ENCODE measurements at places on chromosomes 2 and 18.
A peak's percentile ranks its signal among the peaks of the same experiment; 100 is the strongest.

- DNase-seq: no peak
Measured at GRCh38 chr2:219638217-219638947, 11.0 kb downstream of the SLC4A3 start.

- no peak for DNase-seq
Measured at GRCh38 chr2:69798290-69798908, 31.1 kb upstream of the GMCL1 start.

- no peak for DNase-seq
Measured at GRCh38 chr2:108823286-108823685, 36.7 kb downstream of the CCDC138 start.

- DNase-seq: no peak
Measured at GRCh38 chr2:214810671-214811070, 1.2 kb upstream of the BARD1 start.

DNA sequence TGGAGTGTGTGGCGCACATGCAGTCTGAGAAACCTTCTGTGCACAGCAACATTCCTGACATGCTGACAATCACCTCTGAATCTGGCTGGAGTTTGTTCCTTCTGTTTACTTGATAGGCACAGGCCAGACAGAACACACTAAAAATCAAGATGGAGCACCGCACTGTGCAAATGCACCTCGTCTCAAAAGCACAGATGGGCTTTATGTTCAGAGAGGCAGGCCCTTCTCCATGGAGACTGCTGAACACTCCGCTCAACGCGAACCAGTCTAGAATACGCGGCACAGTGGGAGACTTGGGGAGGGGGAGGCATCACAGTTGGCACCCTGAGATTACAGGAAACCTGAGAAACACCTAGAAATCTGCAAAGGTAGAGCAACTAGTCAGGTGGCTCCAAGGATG, 58.4 kb upstream of the DNMT3A start:
- DNase-seq: no peak

GRCh38 chr2:96507957-96508520, 2.9 kb upstream of the NEURL3 start:
- DNase-seq: peak; percentile 81

DNA sequence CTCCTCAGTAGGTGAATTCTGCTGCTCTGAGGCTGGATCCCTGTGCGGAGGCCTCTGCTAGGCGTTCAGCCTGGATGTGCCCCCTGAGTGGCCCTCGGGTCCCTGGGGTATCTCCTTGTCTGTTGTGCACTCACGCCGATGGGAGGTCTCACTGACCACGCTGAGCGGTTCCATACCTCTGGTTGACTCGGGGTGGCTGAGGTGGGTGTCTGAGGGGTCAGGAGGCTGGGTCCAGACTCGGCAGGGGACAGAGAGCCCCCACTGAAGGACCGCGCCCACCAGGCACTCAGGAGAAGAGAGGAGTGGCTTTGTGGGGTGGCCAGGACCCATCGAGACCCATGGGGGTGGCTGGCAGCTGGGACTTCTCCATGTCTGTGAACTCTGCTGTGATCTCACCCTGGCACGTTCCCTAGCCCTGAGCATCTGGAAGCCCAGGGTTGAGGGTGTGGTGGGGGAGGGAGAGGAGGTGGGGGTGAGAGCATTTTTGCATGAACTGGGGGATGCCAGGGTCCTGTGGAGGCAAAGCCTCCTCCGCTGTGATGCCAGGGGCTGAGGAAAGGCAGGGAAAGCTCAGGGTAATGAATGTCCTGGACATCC, 53.7 kb downstream of the TWIST2 start:
- DNase-seq: no peak

- no peak for DNase-seq
Measured at GRCh38 chr2:113888641-113889470, 1.0 kb upstream of the ACTR3 start.

- DNase-seq: no peak
Measured at GRCh38 chr2:88331239-88331638, 121.3 kb downstream of the FOXI3 start.

DNA sequence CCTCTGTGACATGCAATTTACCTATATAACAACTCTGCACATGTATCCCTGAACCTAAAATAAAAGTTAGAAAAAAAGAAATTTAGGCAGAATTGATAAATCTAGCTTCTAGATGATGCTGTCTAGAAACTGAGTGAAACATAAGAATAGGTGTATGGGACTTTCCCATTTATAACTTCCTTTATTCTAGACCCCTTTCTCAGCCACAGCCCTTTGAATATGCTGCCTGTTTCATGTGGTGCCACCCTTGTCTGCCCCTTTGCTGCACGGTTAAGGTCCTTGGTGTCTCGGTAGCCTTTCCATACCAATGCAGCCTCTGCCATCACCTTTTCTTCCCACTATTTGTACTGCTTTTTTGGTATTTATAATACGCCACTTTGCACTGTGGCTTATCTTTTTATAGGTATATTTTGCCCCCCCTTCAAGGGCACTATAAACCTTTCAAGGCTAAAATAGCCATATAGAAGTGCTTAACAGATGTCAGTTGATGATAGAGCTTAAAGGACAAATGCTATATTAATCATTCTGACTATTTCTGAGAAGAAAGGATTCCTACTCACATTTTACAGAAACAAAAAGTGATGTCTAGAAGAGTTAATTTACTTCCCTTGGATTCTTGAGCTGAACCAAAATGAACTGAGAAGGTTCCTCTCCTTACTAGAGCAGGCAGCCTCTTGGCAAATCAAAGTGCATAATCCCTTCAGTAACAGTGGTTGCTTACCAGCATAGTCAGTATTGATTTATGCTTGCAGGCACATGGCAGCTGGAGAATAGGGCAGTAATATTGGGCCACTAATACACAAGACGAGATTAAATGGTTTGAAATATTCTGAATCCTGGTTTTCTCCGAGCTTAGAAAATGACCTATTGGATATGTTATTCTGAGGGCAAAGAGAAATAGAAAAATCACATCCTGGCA, 88.1 kb upstream of the CYP26B1 start:
- no peak for DNase-seq

DNA sequence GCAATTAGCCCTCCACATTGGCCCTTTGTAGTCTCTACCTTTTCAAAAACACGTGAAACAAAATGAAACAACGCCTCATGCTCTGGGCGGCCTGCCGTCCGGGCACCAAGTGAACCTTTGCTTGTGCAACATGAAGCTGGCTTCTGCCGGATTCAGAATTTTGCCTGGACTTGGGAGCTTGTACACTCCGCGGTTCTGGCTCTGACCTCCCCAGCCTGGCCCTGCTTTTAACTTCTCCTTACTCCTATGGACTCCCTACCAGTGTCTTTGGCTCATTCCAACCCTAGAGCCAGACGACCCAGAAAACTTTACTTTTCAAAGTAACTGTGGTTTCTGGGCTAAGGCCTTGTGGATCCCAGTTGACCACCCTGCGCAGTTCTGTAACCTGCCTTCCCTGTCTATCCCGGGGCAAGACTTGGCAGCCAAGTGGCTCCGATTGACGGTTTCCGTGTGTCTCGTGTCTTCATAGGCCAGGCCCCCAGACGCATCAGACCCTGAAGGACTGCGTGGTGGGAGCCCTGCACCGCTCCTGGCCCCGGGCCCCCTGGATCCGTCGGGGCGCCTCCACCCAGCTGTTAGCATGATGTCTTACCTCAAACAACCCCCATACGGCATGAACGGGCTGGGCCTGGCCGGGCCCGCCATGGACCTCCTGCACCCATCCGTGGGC, 1.9 kb downstream of the OTX1 start:
- DNase-seq: no peak

- no peak for DNase-seq
Measured at GRCh38 chr2:237718277-237718634, 80.3 kb upstream of the RBM44 start.

DNA sequence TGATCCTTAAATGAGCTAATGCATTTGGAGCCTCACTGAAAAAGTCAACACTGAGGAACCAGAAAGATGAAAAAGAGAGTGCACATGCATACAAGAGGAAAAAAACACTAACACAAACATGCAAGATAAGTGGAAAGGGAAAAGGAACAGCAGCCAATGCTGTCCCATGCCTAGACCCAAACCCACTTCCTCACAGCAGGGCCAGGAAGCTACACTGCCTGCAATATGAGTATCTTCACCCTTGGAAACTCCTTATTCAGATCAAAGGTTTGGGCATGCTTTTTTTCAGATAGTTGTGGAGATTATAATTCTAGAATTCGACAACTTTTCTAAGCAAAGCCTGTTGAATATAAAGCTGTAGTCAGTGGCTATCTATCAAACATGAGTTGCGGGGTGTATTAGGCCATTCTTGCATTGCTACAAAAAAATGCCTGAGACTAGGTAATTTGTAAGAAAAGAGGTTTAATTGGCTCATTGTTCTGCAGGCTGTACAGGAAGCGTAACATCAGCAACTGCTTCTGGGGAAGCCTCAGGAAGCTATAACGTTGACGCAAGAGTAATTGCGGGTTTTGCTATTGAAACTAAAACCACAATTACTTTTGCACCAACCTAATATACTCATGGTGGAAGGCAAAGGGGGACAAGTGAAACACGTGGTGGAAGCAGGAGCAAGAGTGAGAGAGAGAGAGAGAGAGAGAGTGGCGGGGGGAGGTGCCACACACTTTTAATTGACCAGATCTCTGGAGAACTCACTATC, 138.2 kb downstream of the MBD2 start:
- peak; percentile 3 for DNase-seq

GRCh38 chr18:62566199-62566598, 43.4 kb downstream of the ZCCHC2 start:
- DNase-seq: no peak

DNA sequence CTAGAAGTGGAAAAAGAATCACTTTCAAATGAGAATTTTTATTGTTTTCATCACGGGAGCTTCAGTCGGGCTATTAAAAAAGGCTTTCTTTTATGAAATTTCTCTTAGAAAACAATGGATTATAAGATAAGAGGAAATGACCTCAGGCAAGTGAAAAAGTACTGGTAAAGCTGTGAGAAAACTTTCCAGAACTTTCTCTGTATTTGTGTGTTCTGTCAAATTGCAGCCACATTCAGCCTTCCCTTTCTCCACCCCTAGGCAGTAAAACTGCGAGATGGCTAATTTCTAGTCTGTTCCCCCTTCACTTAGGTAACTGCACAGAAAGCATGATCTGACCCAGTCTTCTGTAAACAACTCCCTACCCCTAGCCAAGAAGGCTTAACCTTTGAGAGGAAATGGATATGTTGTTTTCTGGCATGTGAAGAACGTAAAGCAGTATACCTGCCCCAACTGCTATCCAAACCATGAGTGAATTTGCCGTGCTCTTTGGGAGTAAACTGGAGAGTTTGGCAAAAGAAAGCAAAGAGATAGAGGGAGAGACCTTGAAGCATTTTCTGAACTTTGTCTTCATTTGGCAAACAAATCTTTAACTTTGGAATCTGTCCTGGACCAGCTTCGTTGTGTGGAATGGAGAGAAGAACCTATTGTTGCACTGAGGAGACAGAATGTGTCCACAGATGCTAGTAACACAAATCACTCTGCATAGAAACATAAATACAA, 105.4 kb downstream of the ETAA1 start:
- no peak for DNase-seq

- no peak for DNase-seq
Measured at GRCh38 chr2:72136331-72136730, 11.3 kb downstream of the CYP26B1 start.

- DNase-seq: no peak
Measured at GRCh38 chr2:7704296-7704865, 787.2 kb downstream of the RNF144A start.

- DNase-seq: no peak
Measured at GRCh38 chr2:187187519-187187918, 260.5 kb downstream of the CALCRL start.

DNA sequence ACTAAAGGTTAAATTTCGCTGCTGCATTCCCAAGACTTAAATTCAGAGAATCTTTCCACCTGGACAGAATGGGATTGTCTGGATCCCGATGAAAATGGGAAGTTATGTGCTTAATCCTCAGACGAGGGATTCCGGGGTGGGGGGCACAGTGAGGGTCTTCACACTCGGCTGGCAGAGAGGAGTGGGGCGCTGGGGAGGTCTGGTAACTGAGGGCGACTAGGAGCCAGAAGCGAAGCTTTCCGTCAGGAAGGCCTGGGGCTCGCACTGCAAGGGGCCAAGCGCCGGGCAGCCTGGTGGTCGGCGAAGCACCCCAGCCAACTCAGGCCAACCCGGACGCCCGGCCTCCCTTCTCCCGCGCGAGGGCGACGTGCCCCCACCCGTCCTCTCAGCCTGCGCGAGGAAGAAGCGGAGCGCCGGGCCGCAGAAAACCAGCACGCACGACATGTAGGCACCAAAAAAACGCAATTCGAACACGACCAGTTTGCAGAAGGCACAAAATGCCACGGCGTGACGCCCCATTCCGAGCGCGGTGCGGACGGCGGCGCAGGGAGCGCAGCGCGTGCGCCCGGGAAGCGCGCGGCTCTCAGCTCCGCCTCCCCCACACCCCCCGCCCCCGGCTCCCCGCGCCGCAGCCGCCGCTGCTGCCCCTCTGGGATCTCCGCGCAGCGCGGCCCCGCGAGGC, 188.1 kb downstream of the ZEB2 start:
- peak; percentile 54 for DNase-seq

DNA sequence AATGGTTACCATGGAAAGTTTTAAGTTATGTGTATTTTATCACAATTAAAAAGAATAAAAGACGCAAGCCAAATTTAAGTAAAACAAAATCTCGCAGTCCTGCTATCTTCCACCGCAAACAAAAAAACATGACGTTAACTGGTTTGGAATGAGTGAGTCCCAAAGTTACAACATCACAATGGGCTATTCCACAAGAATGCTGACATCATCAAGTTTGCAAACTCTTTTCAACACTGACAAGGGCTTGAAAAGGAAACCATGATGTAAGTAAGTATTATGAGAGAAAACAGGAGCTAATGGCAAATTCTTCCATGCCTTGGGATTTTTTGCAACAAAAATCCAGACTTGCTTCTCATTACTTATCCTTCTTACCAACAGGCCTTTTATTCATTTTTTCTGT, 31.1 kb downstream of the SIGLEC15 start:
- no peak for DNase-seq

DNA sequence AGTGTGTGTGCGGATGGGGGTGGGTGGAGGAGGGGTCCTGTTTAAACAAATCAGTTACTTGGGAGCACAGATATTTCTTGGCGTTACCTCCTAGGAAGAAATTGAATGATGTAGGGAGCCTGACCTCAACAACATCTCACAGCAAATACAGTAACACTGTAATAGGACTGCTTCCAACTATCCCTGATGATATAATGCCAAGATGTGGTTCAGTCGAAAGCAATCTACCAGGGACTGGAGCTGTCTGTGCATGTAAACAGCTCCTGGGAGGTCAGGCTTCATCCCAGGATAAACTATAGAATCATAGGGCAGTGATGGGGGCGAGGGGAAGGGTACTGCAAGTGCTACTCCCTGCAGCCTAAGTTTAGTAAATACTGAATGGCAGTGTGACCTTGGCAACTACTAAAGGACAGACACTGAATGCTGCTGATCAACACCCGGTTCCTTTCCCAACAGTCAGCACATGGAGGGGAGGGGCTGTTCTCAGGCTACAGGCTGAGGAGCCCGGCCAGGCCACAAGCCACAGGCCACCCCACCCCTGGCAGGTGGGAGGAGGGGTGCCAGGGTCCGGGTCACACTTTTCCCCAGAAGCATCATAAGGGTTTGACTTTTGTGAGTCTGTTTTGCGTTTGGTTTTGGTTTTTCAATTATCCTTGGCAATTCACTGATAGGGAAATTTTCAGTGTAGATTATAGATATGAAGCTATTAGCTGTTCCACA, 85.3 kb upstream of the ZNF397 start:
- no peak for DNase-seq

All from T follicular helper cell (primary cell).